ENCODE measurements at places on chromosomes 11 and 22.

DNA sequence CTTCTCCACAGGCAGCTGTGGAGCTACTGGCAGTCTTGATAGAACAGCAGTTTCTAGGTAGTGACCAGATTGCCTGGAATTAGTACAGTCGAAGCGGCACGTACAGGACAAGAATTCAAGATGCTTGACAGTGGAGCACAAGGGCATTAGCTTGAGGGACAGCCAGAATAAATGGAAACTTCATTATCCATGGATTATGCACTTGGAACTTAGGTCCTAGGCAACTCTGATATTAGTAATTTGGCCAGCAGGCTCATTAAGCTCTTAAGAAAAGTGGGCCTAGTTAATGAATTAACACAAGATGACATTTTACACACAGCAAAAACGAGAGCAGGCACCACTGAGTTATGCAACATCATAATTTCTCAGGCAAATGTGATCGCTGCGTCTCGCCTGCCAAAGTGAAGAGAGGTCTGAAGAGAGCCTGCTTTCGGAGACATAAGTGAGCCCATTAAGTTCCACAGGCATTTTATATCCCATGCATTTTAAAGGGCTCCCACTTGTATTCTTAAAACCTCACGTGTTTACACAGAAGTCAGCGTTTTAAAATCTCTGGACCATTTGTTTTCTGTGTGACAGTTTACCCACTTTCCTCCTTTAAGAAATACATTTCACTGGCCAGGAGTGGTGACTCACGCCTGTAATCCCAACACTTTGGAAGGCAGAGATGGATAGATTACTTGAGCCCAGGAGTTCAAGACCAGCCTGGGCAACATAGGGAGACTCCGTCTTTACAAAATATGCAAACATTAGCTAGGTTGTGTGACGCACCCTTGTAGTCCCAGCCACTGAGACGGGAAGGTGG is 66.2 kb downstream of the COMMD9 start:
- no peak for DNase-seq

- peak; percentile 80 for DNase-seq
These were observed 42.2 kb downstream of the PDE2A start for GRCh38 chr11:72631806-72632731.

DNA sequence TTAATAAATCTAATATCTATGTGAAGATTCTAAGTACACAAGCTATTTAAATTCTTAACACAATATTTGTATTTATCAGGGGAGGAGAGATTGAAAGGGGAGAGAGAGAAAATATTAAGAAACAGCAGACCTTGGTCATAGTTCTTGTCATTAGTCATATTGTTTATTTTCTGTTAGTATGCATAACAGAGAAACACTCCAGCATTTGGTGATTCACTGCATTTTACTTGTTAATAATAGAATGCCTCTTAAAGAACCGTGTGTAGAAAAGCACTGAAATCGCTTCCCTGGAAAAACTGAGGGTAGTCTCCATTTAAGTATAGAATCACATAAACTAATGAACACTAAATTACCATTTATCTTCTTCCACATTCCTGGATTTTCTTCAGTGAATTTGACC is 122.7 kb upstream of the TRPC6 start:
- no peak for DNase-seq

DNA sequence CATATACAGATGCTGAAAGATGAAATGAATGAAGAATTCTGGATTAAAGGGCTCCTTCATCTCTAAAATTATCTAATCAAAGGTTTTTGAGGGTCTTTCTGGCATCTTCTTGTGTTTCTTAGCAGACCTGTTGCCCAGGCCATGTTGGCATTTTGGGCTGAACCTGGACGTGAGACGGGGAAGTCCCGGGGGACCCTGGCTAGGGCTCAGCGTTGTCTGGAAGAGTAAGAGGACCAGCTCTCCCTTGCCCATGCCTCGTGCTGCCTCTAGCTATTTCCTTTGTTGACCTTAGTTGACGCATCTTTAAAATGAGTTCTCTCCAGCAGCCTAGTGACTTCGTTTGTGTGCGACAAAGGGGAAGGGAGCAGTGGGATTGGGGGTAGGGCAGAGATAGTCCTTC is 152.2 kb downstream of the ST3GAL4 start:
- DNase-seq = no peak

- DNase-seq = no peak
These were observed 1.3 kb upstream of the SEC14L3 start for GRCh38 chr22:30472994-30473720.

DNA sequence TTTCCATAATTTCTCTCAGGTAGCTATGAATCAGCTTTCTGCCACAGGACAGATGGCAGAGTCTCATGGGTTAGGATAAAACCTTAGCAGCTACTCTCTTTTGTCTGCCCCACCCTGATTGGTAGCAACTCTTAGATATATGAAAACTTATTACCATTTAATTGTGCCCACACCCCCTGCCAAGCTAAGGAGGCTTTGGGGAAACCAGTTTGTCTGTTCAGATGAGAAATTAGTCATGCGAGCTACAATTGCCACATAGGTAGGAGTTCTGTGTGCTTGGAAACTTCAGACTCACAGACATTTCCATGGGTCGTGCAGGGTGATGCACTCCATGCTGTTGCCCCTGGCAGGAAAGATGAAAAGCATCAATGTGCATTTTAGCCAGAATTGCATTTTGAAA is 39.9 kb downstream of the CD44 start:
- no peak for DNase-seq

DNA sequence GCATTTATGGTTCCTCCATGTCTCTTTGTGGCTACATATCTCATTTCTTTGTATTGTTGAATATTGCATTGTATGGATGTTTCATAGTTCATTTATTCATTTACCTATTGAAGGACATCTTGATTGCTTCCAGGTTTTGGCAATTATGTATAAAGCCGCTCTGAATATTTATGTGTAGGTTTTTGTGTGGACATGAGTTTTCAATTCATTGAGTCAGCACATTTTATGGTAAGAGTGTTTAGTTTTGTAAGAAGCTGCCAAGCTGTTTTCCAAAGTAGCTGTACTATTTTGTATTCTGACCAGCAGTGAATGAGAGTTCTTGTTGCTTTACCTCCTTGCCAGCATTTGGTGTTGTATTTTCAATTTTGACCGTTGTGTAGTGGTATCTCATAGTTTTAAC is 39.2 kb downstream of the KDM2A start:
- no peak for DNase-seq

- DNase-seq = no peak
These were observed 78.9 kb upstream of the TBCEL start for GRCh38 chr11:120945042-120945441.

DNA sequence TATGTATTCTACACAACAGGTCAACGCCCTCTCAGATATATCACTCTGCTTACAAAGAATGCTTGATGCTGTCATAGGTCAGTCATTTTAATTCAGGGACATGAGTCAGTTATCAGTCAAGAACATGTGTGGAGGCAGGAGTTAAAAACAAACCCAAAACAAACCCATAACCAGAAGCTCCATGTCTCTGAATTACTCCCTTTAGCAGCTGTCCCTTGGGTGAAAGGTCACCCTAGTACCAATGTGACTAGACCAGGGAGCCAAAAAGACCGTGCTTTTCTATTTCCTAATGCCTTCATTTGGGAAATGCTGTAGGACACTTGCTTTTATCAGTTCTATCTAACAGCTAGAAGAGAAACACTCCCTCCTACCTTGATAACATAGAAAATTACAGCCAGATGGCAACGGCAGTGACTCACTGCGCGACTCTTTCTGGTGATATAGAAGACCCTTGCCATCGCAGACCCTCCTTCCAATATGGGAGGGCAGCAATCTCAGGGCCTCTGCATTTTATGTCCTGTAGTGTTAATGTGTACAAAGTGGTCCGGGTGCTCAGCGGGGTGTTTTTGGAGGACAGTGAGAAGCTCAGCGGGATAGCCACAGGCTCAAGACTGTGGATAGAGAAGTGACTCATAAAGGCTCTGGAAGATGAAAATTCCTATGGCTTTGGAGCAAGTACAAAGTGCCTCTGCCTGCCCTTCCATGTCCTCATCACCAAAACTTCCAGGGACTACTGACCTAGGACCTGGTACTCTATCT is 24.8 kb downstream of the APOL5 start:
- no peak for DNase-seq

- no peak for DNase-seq
These were observed 62.6 kb upstream of the WT1 start for GRCh38 chr11:32497951-32498350.

DNA sequence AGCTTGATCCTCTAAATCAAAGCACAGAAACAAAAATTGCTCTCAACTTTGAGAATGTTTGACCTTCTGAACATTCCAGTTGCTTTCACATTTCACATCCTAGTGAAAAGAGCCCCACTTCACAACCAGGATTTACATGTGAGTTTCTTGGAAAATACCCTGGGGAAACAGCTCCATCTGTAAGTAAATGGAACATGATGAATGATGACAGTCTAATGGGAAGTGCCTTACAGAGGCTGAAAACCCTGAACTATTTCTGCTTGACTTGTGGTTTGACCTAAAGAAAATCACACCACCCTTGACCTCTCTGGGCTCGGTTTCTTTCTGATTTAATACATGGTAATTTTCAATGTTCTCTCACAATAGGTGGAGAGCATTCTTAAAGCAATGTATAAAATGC is 499.4 kb upstream of the API5 start:
- DNase-seq = no peak

DNA sequence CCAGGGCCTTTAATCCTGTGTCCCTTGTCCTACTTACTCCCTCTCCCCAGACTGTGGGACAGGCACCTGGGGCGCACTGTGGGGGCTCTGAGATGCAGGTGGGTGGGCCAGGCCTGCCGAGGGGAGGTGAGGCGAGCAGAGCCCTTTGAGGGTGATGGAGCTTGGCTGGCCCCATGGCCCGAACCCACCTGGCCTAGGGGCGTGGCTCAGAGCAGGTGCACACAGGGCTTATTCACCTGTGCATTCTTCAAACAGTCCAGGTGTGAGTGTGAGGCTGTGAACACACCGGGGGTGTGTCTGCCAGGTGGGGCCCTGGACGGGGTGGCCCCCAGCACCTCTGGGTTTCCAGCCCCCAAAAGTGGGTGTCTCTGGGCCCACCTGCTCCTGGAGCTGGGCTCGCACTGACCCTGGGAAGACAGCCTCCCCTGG is 9.0 kb upstream of the MUC5AC start:
- DNase-seq = no peak

DNA sequence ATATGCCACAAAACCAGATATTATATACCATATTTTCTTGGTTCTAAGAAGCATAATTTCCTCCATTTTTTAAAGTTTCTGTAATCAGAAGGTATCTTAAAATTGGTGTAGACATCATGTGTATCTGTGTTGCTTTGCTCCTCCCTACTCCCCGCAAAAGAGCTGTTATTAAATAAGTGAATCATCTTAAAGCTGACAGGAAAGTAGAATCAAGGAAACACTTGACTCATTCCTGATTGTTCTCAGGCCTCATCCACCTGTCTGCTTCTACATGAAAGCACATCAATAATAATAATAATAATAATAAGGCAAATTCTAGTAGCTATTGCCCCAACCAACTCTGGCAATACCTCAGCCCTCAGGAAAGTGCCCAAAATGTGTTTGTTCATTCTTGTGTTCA is 26.2 kb upstream of the GUCY1A2 start:
- DNase-seq = no peak

DNA sequence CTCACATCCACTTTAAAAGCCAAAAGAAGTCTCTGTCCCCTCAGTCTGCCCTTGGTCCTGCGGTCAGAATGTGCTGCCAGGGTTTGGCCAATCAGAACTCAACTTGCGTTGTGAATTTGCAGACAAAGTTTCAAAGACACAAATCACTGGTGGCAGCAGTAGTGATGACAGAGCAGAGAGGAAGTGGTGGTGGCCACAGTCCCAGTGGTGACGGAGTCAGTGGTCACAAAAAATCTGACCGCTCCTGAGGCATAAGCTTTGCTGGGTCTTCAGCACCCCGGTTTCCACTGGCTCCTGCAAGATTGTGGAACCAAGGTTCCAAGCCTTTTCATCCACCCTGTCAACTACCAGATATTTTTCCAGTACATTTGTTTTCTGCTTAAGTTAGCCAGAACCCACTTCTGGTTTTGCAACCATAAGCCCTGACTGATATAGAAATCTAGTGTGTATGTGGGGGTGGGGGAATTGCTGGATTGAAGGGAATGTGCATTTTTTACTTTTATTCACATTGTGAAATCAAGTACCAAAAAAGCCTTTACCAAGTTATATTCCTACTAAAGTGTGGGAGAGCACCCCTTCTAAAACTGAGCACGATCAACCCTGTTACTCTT is 112.3 kb downstream of the TMPRSS5 start:
- no peak for DNase-seq

DNA sequence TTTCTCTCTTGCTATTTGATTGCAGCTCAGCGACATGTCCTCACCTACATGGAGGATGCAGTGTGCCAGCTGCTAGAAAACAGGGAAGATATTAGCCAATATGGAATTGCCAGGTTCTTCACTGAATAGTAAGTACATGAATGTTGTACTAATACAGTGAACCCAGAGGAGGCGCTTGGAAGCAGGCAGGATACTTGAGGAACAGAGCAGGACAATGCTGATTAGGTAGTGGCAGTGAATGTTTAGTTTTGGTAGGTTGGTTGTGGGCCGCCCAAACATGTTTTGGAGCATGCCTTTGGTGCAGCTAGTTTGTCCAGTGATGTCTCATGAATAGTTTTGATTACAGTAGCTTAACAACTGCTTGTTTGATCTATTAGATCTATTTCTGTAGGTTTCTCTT is 50.6 kb downstream of the CSTPP1 start:
- no peak for DNase-seq

GRCh38 chr11:32107647-32108046 is 16.8 kb downstream of the RCN1 start:
- DNase-seq = no peak

DNA sequence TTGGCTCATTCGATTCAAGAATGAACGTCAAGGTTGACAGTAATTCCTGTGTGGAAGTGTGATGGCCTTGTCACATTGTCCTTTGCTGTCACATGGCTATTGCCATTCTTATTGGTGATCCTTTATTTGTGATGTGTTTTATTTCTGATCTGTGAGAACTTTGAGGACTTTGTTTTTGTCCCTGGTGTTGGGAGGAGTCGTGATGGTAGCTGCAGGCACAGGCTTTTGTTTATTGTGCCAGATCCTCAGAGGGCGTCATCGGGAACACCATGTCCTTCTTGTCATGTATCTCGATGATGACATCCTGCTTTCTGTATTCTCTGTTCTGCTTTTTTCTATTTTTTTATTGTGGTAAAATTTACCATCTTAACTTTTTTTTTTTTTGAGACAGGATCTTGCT is 5.6 kb downstream of the PICK1 start:
- no peak for DNase-seq

DNA sequence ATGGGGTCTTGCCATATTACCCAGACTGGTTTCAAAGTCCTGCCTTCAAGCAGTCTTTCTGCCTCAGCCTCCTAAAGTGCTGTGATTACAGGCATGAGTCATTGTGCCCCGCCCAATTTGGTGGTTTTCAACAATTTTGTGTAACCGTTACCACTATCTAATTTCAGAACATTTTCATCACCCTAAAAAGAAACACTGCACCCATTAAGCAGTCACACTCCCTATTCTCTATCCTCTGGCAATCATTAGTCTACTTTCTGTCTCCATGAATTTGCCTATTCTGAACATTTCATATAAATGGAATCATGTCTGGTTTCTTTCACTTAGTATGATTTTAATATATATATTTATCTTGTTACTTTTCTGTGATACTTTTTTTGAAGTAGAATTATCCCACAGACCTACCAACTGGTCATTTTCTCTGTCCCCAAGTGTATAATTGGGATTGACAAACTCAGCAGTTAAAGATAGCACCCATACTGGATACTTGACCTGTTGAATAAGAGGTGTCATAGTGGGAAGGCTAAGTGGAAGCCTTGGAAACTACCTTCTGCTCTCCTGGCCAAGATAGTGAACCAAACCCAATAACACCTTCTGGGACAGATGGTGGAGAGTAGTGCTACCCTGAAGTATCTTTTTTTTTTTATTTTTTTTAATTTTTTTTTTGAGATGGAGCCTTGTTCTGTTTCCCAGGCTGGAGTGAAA is 64.8 kb downstream of the STIM1 start:
- DNase-seq = no peak

All from NCI-H1694 (cell line).